Central memory CD4-positive, alpha-beta T cell (primary cell): ENCODE measurements at places on chromosomes 5 and 9.
A peak's percentile ranks its signal among the peaks of the same experiment; 100 is the strongest.

DNA sequence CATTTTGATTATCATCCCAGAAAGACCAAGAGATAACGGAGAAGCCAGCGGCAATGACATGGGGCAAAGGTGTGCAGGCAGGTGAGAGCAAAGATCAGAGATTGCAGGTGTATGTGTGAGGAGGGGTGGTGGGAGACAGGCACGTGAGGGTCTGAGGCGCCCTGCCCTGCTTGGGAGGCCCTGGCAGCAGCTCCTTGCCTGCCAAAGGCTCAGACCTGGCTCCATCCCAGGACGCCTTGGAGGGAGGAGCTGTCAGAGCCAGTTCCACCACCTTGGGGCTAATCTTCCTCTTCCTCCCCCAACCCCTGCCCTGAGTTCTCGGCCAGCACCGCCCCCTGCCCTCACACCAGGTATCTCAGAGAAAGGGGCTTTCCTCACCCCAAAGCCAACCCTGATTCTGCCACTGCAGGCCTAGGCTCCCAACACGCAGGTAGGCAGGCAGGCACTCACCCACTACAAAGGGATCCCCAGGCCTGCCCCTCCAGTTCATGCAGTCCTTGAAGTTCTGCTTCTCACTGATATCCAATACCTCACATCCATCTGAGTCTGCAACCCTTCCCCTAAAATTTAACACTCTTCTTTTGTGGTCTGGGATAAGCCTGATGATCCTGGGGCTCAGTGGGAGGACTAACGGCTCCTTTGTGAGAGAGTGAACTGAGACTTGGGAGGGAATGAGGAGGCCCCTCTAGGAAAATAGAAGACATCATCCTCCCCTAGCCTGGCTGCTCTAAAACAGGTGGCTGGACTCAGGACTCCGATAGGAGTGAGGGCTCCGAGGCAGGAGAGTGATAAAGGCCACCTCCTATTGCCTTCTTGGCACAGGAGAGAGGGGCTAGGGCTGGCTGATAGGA lies 1.8 kb downstream of the AQP3 start:
- peak; percentile 55 for DNase-seq

GRCh38 chr5:129951039-129951438 lies 46.8 kb downstream of the CHSY3 start:
- DNase-seq, result no peak

DNA sequence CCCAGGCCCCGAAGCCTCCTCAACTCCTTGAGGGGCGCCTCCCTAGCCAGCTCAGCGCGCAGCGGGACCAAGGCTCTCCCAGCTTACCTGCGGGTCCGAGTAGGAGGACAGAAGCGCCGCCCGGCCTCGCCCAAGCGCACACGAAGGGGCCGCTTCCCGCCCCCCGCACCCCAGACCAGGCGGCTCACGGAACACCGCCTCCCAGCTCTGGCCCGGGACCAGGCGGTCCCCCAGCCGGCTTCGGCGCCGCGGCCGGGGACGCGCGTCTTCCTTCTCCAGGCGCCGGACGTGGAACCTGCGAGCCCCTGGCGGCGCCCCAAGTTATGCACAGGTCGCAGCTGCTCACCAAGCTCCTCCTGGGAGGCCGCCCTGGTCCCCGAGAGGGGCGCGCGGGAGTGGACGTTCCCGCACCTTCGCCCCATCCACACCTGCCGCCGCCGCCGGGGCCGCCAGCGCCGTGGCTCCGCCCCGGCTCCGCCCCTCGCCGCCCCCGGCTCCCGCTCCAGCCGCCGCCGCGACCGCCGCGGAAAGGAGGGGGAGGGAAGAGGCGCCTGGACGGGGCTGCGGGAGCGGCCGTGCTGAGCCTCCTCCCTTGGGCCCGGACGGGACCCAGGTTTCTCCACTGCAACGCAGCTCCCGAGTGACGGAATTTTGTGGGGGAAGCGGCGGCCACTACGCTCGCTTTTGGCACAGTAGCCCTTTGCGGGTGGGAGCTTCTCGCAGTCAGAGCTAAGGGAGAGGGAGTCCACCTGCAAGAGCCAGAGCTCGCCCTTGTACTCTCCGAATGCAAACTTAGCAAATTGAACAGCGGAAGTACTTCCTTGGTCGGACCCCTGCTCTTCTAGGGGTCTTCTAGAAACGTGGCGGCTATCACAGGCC lies 77.5 kb upstream of the IFNE start:
- DNase-seq, result peak; percentile 39

- DNase-seq, result peak; percentile 51
Measured at GRCh38 chr9:120583958-120584369, 4.0 kb upstream of the CDK5RAP2 start.

DNA sequence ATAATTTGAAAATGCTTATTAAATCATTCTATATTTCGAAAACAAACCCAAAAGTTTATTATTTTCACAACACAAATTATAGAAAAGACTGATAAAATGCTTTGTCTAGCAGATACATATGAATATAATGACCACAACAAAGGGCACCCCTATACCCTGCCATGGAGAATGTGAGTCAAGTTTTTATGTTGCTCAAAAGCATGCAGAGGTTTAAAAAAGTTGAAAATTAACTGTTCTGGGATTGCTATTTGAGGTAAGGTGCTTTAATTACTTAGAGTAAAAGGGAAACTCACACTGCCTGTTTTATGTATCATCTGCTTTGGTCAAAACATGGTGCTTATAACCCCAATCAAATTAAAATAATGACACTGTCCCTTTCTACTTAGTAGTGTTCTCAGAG lies 41.0 kb downstream of the MLANA start:
- no peak for DNase-seq

- DNase-seq, result no peak
Measured at GRCh38 chr9:5089737-5090136, 95.7 kb downstream of the INSL6 start.

DNA sequence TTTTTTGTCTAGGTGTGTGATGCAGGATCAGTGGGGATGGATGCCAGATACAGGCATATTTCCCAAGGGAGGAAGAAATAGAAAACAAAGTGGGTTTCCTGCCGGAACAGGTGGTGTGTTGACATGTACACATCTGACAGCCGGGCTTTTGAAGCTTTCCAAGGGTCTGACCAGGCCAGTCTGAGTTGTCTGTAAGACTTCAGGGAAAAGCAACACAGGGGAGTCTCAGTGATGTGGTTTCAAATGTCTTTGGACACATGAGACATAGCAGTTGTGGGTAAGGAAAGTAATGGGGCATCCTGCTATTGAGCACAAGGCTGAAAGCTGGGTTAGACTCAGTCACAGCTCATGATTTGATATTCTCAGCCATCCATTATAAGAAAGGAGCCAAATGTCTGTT lies 274.9 kb downstream of the PIK3R1 start:
- DNase-seq, result no peak

- no peak for DNase-seq
Measured at GRCh38 chr5:179420476-179420875, 75.2 kb upstream of the ADAMTS2 start.

GRCh38 chr9:20646656-20647055 lies 24.4 kb upstream of the MLLT3 start:
- no peak for DNase-seq
